Stimulated activated CD8-positive, alpha-beta memory T cell treated with anti-CD3 and anti-CD28 coated beads, Interleukin-15, amount 100 ng/mL, for 4 hours (primary cell): ENCODE measurements at places on chromosomes 2 and 18.

GRCh38 chr2:191244350-191244749 is 854 bp upstream of the MYO1B start:
- DNase-seq, result no peak

- no peak for DNase-seq
Measured at GRCh38 chr2:230578106-230578505, 134.5 kb upstream of the CAB39 start.

DNA sequence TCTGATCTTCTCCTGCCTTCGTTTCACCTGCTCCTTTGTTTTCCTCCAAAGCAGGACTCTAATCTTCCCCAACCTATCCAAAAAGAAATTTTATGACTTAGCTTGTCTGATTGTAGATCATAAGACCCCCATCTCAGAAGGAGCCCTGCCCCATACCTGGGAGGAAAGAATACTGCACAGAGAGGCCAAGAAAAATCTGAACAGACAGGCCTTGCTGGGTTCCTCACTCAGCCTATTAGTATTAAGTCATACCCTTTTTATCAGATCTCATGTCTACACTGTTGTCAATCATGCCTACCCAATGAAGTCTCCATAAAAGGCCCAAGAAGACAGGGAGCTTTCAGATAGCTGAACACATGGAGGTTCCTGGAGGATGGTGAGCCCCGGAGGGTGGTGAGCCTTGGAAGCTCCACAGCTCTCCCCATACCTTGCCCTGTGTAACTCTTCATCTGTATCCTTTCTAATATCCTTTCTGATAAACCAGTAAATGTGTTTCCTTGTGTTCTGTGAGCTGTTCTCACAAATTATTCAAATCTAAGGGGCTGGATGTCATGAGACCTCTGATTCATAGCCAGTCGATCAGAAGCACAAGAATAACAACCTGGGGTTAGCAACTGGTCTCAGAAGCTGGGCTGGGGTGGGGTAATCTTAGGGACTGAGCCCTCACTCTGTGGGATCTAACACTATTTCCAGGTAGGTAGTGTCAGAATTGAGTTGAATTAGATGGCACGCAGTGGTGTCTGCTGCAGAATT is 108.8 kb downstream of the SPOPL start:
- DNase-seq, result no peak

GRCh38 chr2:50401772-50402653 is 629.9 kb downstream of the NRXN1 start:
- no peak for DNase-seq

DNA sequence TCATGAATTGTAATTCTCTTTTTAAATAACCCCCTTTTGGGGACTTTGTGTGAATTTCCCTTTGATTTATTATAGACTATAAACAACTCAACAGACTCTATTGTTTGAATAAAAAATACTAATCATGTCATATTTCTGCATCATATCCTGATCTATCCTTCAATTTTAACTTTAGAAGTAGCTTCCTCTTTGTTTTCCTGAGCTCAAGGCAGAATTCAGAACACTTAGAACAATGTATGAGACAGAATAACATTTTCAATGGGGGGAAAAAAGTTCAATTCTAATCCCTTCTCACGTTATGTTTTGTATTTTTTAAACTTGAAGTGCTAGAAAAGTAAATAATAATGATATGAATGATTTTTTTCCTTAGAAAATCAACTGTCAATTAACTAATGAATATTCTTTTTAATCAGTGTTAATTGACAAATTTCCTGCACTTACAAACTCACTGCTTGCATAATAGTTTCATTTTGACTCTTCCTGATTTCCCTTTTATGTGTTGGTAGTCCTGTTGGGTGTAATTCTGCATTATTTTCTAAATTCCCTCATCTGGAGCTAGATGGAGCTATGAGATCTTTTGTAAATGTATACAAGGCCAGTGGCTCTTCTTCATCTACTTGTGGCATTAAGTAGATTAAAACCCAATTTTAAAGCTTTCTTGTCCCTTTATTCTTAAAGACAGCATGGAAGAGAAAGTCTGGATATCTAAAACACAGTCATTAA is 326.1 kb downstream of the PARD3B start:
- no peak for DNase-seq

DNA sequence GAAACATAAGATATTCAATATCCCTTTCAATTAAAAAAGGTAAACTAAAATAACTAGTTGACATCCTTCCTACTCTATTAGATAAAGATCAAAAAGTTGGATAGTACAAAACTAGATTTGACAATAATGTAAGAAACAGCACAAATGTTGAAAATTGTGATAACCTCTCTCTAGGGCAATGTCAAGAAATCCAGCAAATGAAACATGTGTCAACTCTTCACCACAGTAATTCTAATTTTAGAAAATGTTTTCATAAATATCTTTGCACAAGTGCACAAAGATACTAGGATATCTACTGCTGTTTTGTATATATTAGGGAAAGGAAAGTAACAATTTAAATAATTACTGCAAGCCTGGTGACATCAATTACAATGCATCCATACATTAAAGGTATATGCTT is 1220.1 kb downstream of the LRP1B start:
- no peak for DNase-seq

GRCh38 chr18:55485666-55486065 is 102.3 kb downstream of the TCF4 start:
- no peak for DNase-seq

DNA sequence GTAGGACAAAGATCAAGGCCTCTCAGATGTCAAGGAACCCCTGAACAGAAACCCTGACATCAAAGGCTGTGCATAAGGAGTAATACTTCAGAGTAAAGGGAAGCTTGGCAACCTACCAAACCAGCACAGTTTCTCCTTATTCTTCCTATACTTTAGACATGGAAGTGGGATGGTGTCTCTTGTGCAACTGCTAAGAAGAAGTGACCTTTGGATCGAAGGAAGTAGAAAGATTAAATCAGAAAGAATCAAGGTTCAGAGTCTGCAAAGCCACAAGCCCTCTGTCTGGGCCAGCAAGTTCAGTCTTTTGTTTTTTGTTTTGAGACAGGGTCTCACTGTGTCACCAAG is 66.2 kb upstream of the SLC39A10 start:
- no peak for DNase-seq

GRCh38 chr2:187922846-187923245 is 368.6 kb upstream of the TFPI start:
- DNase-seq, result no peak

DNA sequence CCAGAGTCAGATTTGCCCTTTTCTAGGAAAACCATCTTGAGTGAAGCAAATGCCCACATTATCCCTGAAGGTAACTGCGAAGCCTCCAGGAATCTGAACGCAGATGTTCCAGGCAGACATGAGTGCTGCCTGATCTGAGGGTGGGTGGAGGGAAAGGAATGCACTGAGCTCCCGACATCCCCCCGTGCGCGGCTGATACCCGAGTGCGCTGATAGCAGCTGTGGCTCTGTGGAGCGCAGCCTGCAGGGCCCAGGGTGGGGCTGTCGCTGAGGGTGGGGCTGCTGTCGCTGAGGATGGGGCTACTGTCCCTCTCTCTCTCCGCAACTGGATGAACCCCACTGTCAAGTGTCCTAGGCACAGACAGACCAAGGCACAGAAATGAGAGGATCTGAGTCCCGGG is 82.4 kb downstream of the GFPT1 start:
- DNase-seq, result no peak

DNA sequence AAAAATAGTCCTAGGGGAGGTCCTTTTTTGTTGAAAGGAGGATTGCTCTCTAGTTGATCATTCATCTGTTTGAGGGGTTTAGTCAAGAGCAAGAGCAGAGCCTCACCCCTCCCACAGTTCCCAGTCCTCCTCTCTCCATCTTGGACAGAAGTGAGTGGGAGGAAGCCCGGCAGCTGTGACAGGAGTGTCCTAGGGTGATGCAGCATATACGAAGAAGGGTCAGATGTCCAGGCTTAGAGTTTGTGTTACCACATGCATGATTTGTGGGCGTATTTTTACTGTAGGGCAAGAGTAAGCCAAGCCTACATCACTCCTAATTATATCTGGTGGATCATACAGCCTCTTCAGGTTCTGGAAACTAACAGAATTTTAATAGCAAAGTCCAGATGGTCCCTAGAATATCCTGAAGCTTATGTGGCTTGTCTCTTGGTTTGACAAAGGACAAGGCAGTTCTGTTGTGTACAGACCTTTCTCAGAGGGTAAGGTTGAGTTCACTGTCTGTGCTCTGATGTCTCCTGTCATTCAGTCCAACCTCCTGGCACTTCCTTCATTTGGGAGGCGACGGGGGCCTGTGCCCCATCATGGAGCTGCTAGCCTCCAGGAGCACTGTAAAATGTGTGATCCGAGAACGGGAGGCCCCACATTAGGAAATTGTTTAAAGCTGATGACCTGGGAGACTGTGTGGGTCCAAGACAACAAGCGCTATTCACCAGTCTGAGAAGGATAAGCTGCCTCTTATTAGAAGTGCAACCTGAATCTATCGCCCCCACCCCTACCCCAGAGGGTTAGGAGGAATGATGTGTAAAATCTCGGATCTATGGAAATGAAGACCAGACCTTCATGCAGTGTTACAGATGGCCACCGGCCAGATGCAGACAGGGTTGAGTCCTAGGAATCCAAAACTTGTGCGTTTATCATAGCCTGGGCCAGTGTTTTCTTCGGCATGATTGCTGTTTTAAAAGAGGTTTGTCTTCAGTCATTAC is 6.9 kb downstream of the CEP68 start:
- DNase-seq, result no peak

DNA sequence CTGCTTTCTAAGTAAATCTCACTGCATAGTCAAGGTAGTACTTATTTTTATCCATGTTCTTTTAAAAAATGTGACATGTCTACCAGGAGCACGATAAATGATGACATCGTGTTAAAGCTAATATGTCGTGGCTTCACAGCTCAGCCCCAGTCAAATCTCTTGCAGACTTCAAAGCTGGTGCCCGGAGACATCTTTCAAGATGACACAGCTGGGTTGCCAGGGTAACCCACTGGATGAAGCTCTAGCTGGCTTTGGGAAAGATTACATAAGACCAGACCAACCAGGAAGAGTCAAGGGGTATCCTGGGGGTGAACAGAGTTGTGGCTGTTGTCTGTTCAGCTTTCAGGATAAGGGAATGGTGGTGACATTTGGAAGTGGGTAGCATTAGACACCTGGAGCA is 67.8 kb downstream of the VSNL1 start:
- no peak for DNase-seq

GRCh38 chr2:50895041-50895440 is 136.9 kb downstream of the NRXN1 start:
- no peak for DNase-seq

DNA sequence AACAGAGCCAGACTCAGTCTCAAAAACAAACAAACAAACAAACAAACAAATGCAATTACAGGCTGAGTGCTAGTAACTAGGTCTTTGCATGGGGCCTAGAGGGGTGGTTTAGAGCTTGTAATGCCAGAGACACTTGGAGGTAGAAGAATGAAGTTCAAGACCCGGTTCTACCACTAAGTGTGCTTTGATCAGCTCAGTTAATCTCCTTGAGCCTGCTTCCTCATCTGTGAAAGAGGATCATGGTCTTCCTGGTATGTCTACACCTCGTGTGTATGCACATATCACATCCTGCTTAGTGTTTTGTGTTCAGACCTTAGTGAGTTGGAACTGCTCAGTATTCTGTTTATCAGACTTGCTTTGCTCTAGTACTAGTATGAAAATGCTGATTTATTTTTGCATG is 4.8 kb upstream of the ATP6V1C2 start:
- no peak for DNase-seq

- DNase-seq, result peak; percentile 15
Measured at GRCh38 chr2:37389989-37390765, 45.7 kb downstream of the QPCT start.

DNA sequence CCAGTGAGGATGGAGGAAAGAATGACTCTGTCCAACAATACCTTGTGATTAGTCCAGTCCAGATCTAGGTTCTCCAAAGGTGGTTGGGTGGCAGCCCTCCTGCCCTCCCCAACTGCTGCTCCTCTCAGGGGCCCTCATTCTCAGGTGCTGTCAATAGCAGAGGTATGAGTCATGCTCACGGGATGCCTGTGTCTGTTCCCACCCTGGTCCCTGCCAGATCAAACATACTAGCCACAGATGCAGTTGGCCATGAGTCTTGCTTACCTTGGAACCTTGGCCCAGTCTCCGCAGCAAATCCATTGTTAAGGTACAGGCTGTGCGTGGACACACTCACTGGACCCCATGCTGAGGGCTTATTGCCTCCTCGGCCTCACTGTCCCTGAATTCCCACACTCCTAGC is 24.9 kb upstream of the RPIA start:
- DNase-seq, result no peak
